ENCODE measurements at places on chromosomes 5 and 9. TPM values are rescaled to one million over a fixed set of nuclear protein-coding genes. Genes with fewer than 3 reads are reported as not detected.
A peak's percentile ranks its signal among the peaks of the same experiment; 100 is the strongest.

The F2RL2 gene
- not detected for total RNA-seq

The NME5 gene
- total RNA-seq: 7.3 TPM

The PCDHA9 gene
- total RNA-seq: 0.32 TPM

The FAM78A gene
- total RNA-seq: 18.3 TPM

The SCGB3A2 gene
- 624 TPM for total RNA-seq

The CBY3 gene
- total RNA-seq: not detected

The SHISAL2B gene
- not detected for total RNA-seq

The PCDHGA10 gene
- 5.4 TPM for total RNA-seq

- peaks cover 13% of the 10 kb centered on the region for H3K4me1 ChIP-seq
- H3K4me3 ChIP-seq: no peak overlapping the region
- H3K27ac ChIP-seq: no peak overlapping the region
- H3K36me3 ChIP-seq: no peaks in the 10 kb centered on the region
These were observed 9.0 kb upstream of the DIPK1B start for GRCh38 chr9:136703276-136703860.

DNA sequence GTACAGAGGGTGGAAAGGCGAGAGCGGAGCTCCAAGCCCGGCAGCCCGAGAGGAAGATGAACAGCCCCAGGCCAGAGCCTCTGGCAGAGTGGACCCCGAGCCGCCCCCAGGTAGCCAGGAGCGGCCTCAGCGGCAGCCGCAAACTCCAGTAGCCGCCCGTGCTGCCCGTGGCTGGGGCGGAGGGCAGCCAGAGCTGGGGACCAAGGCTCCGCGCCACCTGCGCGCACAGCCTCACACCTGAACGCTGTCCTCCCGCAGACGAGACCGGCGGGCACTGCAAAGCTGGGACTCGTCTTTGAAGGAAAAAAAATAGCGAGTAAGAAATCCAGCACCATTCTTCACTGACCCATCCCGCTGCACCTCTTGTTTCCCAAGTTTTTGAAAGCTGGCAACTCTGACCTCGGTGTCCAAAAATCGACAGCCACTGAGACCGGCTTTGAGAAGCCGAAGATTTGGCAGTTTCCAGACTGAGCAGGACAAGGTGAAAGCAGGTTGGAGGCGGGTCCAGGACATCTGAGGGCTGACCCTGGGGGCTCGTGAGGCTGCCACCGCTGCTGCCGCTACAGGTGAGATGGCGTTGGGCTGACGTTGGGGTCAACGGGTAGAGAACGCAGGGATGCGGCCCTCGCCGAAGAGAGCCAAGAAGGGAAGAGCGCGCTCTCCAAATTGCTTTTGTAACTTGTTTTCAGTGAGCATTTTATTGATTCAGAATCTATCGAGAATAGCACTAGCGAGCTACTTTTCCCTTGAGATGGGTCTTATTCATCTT lies at the start of gene PTGER4:
TSS of gene PTGER4 (plus strand) at position 3 of the 769 bp plus-strand sequence. CDS start 1,079 bp downstream, outside the sequence.
- H3K36me3 ChIP-seq: no peaks in the 10 kb centered on the region
- peaks cover 18% of the 10 kb centered on the region for H3K27me3 ChIP-seq
- peak within 1 kb of the TSS; percentile 87 for H3K27ac ChIP-seq
- DNase-seq: peak; percentile 61
- peak within 1 kb of the TSS; percentile 82 for H3K4me3 ChIP-seq

DNA sequence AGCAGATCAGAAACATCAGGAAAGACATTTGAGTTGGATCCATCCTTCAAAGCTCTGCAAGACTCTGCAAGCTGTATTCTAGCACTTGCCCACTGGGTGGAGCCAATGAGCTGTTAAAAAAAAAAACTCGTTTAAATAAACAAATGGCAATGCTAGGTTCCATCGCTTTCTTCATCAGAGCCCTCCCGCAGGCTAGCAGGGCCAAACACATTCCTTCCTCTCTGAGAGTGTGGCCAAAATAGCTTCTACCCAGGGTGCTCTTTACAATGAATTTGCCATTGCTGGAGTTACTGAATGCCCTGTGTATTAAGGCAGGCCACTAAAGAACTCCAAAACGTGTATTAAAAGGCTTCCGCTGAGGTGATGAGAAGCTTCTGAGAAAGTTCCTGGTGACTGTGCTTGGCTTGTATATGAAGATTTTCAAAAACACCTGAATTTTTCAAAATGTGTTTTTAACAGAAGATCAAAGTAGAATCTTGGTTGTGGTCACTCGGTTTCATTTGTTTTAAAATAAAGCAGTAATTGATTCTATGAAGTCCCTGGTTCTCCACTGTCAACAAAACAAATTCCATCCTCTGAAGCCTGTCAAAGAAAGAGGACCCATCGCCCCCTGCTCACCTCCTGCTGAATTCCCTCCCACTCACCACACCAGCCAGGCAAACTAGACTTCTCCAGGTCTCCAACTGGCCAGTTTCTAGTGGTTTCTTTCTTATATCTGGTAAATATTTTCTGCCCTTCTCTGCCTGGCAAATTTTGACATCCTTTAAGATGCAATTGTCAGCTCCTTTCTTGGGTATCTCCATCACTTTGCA lies 36.5 kb upstream of the EQTN start:
- DNase-seq: peak; percentile 57
- peaks cover 36% of the 10 kb centered on the region for H3K4me1 ChIP-seq
- H3K36me3 ChIP-seq: no peaks in the 10 kb centered on the region
- H3K4me3 ChIP-seq: no peak overlapping the region

DNA sequence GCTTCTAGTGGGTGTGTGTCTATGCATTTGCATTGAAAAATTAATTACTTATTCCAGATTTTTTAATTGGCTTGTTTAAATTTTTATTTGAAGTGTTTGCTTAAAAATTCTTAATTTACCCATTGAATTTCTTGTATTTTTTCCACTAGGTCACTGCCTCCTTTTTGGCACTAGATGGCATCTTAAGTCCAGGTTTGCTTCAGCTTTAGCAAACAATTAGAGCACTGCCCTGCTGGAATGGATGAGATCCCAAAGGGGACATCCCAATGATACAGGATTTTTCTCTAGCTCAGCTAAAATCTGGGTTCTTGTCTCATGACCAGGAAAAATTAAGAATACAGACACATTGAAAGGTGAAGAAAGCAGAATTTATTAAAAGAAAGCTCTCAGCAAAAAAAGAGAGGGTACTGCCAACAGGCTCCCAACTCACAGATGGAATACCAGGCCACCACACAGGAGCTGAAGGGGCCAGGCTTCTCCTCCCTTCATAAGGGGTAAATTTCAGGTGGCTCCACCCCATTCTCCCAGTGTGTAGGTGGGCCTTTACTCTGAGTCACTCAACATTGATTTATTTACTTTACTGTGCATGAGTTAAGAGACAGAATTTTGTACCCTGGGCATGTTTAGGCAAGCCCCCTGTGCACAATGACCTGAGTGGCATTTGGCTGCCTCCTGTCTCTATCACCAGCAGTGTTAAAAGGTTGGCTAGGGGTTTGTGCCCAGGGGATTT lies 532.4 kb downstream of the ANXA1 start:
- no peaks in the 10 kb centered on the region for H3K36me3 ChIP-seq
- H3K27ac ChIP-seq: no peak overlapping the region
- no peaks in the 10 kb centered on the region for H3K4me1 ChIP-seq
- no peak overlapping the region for H3K4me3 ChIP-seq
- H3K27me3 ChIP-seq: no peaks in the 10 kb centered on the region

DNA sequence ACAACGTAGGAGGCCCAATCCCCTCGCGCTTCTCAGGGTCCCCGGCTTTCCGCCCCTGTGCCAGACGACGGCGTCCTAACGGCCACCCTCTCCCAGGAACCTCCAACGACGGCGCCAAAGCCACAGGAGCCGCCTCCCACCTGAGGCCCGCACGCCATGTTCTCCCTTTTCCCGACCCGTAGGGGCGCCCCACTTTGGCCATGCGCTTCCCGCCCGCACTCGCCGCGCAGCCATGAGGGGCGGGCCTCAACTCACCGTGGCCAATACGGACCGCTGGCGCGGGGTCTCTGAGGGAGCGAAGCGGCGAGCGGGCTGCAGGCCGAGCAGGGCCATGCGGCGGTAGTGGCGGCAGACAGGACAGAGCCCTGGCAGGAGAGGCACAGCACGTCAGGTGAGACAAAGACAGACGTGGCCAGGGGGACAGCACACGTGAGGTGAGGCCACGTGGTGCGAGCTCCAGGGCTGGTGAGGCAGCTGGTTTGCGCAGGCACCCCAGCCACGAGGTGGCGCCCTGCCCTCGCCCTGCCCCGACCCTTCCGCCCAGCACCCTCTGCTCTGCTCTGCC lies 1005.5 kb upstream of the PTPRD start:
- H3K27me3 ChIP-seq: no peaks in the 10 kb centered on the region
- H3K36me3 ChIP-seq: no peaks in the 10 kb centered on the region
- no peak for DNase-seq

- peaks cover 5% of the 10 kb centered on the region for H3K27me3 ChIP-seq
- DNase-seq: peak; percentile 63
- peak overlapping the region; percentile 64 for H3K4me3 ChIP-seq
- peaks cover 30% of the 10 kb centered on the region for H3K4me1 ChIP-seq
- no peaks in the 10 kb centered on the region for H3K36me3 ChIP-seq
These were observed 1.0 kb downstream of the GGTA1 start for GRCh38 chr9:121498487-121499176.

DNA sequence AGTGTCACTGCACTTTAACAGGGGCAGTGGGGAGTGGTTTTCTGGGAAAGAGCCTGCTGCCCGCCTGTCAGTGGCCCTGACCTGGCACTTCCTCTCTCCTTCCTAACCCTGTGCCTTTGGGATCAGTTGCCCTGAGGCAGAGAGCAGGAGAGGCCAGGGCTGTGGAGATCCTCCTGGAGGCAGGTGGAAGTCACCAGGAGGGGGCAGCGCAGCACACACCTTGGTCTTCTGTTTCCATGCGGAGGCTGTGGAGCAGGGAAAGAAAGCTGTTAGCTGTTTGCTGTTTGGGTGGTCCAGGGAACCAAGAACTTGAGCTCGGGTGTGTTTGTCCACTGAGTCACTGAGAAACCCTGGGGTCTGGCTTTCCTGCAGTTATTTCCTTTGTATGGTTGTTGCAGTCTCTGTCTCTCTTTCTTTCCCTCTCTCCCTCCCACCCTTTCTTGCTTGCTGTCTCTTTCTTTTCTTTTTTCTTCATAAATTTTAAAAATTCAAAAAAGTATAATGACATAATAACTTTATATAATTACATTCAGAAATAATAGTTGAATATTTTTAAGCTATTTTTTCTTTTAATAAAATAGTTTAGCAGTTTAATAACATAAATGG lies 28.1 kb downstream of the NTRK2 start:
- H3K4me1 ChIP-seq: no peaks in the 10 kb centered on the region
- H3K27me3 ChIP-seq: no peaks in the 10 kb centered on the region
- no peak overlapping the region for H3K27ac ChIP-seq
- DNase-seq: peak; percentile 75
- H3K4me3 ChIP-seq: no peak overlapping the region
- no peaks in the 10 kb centered on the region for H3K36me3 ChIP-seq

GRCh38 chr5:172871982-172872381 lies 37.9 kb downstream of the ERGIC1 start:
- H3K36me3 ChIP-seq: no peaks in the 10 kb centered on the region
- peaks cover 81% of the 10 kb centered on the region for H3K4me1 ChIP-seq
- no peak overlapping the region for H3K4me3 ChIP-seq
- H3K27ac ChIP-seq: peak overlapping the region; percentile 89

- no peak overlapping the region for H3K4me3 ChIP-seq
- no peaks in the 10 kb centered on the region for H3K4me1 ChIP-seq
- no peaks in the 10 kb centered on the region for H3K27me3 ChIP-seq
- no peak overlapping the region for H3K27ac ChIP-seq
- H3K36me3 ChIP-seq: no peaks in the 10 kb centered on the region
These were observed 52.1 kb upstream of the FREM1 start for GRCh38 chr9:14962193-14962882.

- H3K27ac ChIP-seq: no peak overlapping the region
- no peak overlapping the region for H3K4me3 ChIP-seq
- no peak for DNase-seq
These were observed 18.9 kb downstream of the SEMA4D start for GRCh38 chr9:89478821-89479668.

DNA sequence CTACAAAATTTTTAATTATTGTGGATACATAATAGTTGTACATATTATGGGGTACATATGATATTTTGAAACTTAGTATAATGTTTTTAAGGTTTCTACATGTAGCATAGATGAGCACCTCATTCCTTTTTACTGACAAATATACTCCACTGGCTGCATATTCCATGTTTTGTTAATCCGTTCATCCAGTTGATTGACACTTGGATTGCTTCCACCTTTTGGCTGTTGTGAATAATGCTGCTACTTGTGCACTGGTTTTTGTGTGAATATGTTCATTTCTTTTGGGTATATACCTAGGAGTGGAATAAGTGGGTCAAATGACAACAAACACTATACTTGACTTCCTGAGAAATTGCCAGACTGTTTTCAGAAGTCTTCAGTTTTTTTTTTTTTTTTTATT lies 2.8 kb upstream of the ENTREP1 start:
- H3K27ac ChIP-seq: no peak overlapping the region
- H3K36me3 ChIP-seq: no peaks in the 10 kb centered on the region
- H3K4me1 ChIP-seq: peaks cover 14% of the 10 kb centered on the region
- H3K27me3 ChIP-seq: peaks cover 11% of the 10 kb centered on the region

GRCh38 chr9:134459164-134459563 lies 132.9 kb downstream of the RXRA start:
- DNase-seq: peak; percentile 77
- no peaks in the 10 kb centered on the region for H3K36me3 ChIP-seq
- H3K4me1 ChIP-seq: peaks cover 20% of the 10 kb centered on the region
- no peaks in the 10 kb centered on the region for H3K27me3 ChIP-seq
- H3K4me3 ChIP-seq: no peak overlapping the region

- peaks cover 9% of the 10 kb centered on the region for H3K4me1 ChIP-seq
- no peaks in the 10 kb centered on the region for H3K36me3 ChIP-seq
- no peaks in the 10 kb centered on the region for H3K27me3 ChIP-seq
- DNase-seq: no peak
These were observed 1.6 kb downstream of the CMBL start for GRCh38 chr5:10306114-10306513.

GRCh38 chr5:74870299-74871067 lies 4.3 kb upstream of the FAM169A start:
- H3K36me3 ChIP-seq: no peaks in the 10 kb centered on the region
- H3K27me3 ChIP-seq: peaks cover 21% of the 10 kb centered on the region
- H3K27ac ChIP-seq: no peak overlapping the region

DNA sequence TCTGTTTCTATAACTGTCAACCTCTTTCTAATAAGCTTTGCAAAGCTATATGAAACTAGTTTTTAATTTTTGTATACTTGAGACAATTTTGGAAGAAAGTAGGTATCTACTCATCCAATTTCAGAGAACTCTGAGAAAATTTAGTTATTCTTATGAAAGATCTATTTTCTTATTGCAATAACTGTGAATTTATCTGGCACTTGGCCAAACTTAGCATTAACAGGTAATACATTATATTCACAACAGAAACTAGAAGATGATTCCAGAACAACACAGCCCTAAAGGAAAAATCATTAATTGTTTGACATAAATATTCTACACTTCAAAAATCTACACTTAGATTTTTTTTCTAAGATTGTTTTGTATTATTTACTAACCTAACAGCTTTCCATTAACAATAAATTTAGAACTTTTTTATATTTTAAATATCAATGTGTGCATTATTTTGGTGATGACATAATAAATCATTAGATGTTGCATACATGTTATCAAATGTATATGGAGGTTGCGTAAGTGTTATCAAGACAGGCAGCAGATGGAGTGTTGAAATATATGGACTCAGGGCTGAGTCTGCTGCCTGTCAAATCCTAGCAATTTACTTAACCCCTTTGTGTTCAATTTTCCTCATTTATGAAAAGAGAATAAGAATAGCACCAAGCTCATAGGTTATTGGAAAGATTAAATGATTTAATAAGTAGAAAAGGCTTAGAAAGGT lies 141.8 kb downstream of the MUSK start:
- H3K4me3 ChIP-seq: no peak overlapping the region
- no peaks in the 10 kb centered on the region for H3K27me3 ChIP-seq
- no peaks in the 10 kb centered on the region for H3K36me3 ChIP-seq
- H3K4me1 ChIP-seq: no peaks in the 10 kb centered on the region
- no peak for DNase-seq

Measured in lower lobe of right lung (tissue), 2 donors.